ENCODE measurements at places on chromosomes 5 and 9. TPM values are rescaled to one million over a fixed set of nuclear protein-coding genes. Genes with fewer than 3 reads are reported as not detected.

GRCh38 chr5:160047423-160047822, 38.5 kb downstream of the TTC1 start:
- DNase-seq = no peak

DNA sequence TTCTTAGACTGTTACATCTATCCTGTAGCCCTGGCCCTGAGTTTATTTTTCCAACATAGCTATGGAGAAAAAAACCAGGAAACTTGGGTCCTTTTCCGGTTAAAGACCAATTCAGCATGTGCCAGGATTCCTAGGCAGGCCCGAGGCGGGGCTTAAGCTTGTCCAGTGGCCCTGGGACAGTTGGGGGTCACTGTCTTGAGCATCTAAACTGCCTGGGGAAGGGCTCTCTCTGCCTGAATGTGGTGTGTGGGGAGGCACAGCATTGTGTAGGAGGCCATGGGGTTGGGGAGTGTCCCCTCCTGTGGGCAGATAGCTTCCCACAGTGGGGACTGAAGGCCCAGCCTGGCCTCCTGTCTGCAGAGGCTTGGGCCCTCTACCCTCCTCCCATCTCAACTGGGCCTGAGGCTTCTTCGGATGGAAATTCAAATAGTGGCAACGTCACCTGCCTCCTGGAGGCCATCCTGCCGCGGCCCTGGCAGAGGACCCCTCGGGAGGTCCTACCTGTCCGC, 88.8 kb downstream of the PHF2 start:
- DNase-seq = no peak

DNA sequence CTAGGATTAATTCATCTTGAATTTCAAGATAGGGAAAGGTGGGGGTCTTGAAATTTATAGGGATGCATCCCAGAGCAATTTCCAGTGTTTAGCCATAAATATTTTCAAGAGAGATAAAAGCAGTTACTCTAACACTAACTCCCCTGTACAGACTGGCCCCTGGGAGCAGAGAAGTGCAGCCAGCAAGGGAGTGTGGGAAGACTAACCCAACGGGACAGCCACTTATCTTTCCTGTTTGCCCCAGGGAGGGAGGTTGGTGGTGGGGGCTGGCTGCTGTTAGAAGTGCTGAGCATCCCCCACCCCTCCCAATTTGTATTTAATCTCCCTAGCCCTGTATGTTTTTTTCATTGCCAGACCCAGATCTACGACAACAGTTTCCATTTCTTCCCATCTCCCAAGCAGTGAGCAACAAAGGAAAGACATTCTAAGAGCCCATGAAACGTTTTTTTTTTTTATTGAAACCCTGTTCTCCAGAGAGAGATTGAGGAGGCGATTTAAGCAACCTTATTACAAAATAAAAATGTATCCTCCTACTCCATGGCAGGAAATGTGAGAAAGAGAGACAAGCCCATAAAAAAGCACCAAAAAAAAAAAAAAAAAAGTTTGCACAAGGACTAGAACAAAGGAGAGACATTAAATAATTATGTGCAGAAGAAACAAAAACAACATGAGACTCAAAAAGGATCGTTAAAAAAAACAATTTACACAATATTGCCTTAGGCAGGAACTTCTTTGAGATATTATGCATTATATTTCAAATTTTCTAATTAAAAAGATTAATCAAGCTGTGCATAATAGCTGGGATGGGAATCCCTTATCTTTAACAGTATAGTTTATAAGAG, 343.4 kb downstream of the ARHGEF28 start:
- no peak for DNase-seq

DNA sequence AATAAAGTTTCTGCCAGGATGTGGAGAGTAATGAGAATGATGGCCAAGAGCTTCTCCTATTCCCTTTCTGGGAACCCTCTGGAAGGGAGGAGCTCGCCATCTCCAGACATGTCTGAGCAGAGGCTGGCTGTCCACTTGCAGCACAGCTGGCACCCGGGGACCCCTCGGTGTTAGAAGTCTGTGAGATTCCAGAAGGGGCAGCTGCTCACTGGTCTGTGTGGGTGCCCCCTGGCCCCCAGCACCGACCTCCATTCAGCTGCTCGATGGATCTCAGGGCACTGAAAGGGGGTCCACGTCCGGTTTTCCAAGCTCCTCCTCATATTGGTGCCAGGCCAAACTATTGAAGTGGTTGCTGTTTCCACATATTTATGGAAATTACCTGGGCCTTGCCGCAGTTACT, 3.6 kb upstream of the FAM163B start:
- no peak for DNase-seq

- no peak for DNase-seq
Observed at GRCh38 chr5:100496296-100496695, 38.9 kb upstream of the FAM174A start.

DNA sequence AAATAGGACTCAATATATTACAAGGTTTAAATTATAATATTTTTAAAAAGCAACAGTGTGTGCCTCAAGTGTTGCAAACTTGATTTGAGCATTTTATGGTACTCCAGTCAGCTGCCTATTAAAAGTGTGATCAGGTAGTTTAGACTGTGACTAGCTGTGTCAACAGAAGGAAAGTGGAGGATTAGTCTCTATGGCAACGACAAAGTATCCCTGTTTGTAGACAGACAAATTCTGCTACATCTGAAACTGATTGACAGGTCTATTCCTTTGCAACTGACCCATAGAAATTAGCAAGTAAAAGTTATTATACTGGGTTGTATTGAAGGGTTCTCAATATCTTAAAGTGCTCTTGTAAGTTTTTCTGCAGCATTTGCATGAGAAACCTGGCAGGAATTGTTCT, 249.8 kb upstream of the ARRDC3 start:
- DNase-seq = peak; percentile 2

DNA sequence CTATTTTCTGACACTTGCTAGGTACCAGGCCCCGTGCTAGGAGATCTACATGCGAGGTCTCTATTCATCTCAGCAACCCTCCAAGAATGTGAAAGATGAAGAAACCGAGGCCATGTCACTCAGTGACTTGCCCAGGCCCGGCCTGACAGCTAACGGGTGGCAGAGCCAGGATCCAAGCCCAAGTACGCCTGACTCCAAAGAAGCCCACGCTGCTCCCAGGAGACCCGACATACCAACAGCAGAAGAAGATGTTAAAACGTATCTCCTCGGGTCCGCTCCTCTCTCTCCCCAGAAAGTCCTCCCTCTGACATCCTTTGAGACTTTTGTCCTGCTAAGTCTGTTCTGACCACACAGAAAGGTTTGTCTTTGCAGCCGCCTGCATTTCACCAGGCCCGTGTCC, 65.2 kb downstream of the CRB2 start:
- no peak for DNase-seq

DNA sequence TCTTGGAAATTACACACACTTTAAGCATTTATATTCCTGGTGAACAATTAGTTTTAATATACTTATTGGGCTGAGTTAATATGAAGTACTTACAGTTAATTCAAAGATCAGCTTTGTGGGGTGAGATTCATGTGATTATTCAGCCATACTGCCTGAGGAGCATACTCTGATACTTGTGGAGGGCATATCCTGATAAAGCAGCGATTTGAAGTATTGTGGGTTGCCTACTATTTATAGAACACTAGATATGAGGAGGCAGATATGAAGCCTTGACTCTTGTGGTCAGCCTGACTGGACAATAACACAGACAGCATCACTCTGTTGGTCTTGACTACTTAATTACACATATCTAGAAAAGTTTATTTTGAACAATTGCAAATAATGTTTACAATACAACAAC, 27.0 kb upstream of the AGGF1 start:
- no peak for DNase-seq

Gene TEX48
- not detected for total RNA-seq

Gene SHISAL2B
- not detected for total RNA-seq

Gene TAF11L5
- not detected for total RNA-seq

Gene C9orf153
- total RNA-seq = 0.26 TPM

Gene SOWAHA
- not detected for total RNA-seq
